Activated naive CD4-positive, alpha-beta T cell treated with anti-CD3 and anti-CD28 coated beads, Interleukin-2, amount 50 U/mL, for 72 hours (primary cell): ENCODE measurements at places on chromosomes 12 and 14.
A peak's percentile ranks its signal among the peaks of the same experiment; 100 is the strongest.

- DNase-seq = no peak
Observed at GRCh38 chr12:3263939-3264922, 187.1 kb downstream of the TSPAN9 start.

DNA sequence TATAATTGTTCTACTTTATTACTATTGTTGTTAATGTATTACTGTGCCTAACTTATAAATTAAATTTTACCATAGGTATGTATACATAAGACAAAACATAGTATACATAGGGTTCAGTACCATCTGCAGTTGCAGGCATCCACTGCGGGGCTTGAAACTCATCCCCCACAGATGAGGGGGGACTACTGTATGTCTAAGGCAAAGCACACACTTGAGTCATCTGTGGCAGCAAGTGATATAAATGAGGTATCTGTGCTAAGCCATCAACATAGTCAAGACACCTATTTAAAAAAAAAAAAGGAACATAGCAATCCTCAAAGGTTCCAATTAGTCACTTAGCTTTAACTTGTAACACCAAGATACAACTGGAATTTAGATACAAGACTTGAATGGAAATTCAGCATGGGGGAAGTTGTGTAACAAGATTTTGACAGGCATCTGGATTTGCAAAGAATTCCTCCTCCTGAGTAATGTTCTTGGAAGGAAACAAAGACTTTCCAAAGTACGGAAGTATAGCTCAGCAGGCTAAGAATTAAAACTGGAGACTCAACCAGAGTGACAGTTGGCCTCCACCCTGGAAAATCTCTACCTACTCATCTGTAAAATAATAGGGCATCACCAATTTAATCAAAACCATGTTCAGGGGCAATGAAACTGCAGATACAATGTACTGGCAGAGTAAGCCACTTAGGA, 14.9 kb downstream of the DCAF5 start:
- no peak for DNase-seq

GRCh38 chr12:28893365-28893764, 255.7 kb upstream of the FAR2 start:
- no peak for DNase-seq

DNA sequence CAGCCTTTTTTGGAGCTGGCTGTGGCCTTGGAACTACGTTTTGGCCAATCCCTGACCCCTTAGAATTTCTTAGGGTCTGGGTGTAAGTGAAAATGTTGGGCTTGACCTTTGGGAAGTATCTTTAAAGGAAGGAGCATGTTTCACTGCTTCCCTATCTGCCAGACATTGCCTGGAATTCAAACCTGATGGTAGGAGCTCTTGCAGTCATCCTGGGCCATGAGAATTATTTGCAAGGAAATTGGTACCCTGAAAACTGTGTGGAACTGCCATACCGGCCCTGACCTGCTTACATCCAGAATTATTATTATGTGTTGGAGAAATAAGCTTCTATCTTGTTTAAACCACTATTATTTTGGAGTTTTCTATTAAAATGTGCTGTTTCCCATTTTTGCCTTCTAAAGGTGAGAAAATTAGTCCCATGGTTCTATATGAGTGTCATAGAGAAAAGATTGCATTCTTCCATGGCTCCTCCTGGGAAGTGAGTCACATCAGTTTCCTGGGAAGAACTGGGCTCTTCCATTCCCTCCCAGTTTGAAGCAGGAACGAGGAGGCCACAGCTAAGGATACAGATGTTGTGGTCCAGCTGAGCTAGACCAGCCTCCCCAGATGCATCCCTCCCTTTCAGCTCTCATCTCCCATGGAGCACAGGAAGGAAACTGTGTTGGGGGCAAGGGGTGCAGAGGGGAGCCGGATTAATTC, 9.5 kb upstream of the PGF start:
- DNase-seq = no peak

DNA sequence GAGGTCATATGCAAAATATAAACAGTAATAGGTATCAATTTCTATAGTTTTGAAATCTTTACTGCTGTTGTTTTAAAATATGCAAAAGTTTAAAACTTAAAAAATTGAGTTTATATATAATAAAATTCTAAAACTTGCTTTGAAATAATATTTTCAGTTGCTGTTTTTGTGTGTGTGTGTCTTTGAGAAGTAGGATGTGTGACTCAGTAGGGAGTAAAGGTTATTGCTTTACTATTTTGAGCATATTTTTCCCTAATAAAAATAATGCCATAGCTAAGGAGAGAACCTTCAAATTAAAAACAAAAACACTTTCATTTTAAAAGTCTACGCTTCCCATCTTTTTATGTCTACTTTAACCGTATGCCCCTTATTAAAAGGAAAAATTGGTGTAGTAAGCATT, 238.1 kb downstream of the FBXL14 start:
- no peak for DNase-seq

GRCh38 chr12:129207084-129207483, 353.8 kb downstream of the GLT1D1 start:
- no peak for DNase-seq

GRCh38 chr12:66688846-66689439, 10.1 kb upstream of the GRIP1 start:
- no peak for DNase-seq

DNA sequence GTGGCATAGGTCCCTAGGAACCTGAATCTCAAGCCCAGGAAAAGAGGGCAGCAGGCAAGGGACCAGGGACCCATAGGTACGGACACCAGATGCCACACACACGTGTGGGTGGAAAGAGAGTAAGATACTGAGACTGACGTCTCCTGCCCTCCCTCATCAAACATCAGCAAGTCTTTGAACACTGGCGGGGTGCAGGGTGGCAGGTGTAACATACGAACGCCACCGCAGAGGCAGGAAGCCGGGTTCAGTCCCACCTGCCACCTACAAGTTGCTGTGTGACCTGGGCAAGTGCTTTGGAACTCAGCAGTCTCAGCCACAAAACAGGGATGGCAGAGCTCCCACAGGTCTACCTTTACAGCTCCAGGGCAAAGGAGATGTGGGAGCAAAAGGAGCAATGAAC, 11.1 kb downstream of the ACTN1 start:
- DNase-seq = no peak

- peak; percentile 31 for DNase-seq
Observed at GRCh38 chr12:132561427-132562156, 48.8 kb downstream of the LRCOL1 start.

DNA sequence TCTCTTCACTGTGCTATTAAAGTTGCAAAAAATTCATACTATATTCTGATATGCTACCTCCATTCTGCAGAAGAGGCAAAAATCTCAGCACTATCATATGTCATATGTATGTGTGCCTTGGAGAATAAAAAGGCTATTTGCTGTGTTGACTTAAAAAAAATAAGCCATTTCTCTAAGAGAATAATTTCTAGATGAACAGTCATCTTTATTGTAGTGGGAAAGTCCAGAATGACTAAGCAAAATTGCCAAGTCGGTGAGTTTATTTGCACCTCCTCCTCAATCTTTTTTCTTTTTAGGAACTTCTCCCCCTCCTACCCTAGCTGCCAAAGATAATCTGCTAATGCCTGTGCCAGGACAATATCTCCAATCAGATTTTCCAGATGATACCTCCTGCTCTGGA, 353.8 kb upstream of the FAR2 start:
- no peak for DNase-seq

DNA sequence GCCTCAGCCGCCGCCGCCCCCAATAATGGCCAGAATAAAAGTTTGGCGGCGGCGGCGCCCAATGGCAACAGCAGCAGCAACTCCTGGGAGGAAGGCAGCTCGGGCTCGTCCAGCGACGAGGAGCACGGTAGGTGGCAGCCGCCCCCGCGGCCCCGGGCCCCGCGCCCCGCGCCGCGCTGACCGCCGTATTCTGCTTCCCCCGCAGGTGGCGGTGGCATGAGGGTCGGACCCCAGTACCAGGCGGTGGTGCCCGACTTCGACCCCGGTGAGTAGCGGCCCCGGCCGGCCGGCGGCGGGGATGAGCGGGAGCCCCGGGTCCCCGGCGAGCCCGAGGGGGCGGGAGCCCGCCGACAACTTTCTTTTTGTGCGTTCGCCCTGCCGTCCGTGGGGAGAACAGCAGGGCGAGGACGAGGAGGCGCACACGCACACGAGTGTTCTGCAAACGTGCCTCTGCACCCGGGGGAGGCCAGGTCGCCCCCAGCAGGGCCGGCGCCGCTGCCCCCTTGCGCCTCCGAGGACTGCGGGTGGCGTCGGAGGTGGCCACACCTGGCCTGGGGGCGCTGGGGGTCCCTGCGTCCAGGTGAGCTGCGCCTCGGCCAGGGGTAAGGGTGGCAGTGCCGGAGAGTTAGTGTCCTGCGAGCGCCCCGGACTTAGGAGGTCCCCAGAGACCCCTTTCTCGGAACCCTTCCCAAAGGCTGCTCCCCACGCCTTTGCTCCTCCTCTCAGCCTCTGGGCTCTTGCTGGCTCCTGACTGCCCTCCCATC, 794 bp downstream of the RCOR1 start:
- peak; percentile 60 for DNase-seq

DNA sequence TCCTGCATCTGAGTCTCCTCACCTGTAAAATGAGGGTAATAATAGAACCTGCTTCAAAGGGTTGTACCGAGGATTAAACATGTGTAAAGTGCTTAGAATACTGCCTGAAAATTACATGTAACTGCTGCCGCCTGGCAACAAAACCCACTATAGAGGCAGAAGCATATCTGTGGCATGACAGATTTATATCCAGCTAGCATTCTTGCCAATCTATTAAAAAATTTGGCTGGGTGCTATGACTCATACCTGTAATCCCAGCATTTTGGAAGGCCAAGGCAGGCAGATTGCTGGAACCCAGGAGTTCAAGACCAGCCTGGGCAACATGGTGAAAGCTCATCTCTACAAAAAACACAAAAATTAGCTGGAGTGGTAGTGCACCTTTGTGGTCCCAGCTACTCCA, 16.4 kb upstream of the KSR2 start:
- DNase-seq = no peak

DNA sequence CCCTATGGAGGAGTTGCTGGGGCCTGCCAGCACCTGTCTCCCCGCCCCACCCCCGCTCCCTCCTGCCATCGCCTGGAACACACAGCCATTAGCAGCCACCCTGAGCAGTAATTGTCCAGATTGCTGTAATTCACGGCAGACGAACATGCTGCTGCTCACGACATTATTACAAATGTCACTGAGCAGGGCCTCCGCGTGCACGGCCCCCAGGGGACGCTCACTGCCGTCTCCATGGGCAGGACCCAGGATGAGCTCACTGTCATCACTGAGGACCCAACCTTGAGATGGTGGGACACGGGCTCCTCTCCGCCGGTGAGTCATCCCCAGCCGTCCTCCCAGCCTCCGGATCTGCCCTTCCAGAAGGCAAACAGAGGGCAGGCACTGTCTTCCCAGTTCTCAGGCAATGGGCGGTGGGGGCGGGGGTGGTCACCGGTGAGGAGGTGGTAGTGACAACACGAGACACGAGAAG, 100.4 kb downstream of the RFLNA start:
- no peak for DNase-seq

GRCh38 chr12:130614530-130614905, 101.6 kb downstream of the RIMBP2 start:
- DNase-seq = no peak

GRCh38 chr14:39175445-39176262, 600 bp downstream of the PNN start:
- DNase-seq = peak; percentile 52

GRCh38 chr12:58026426-58026825, 85.1 kb downstream of the ATP23 start:
- DNase-seq = no peak

- no peak for DNase-seq
Observed at GRCh38 chr12:110165540-110166159, 41.5 kb downstream of the IFT81 start.

GRCh38 chr12:89663577-89664357, 44.9 kb downstream of the ATP2B1 start:
- no peak for DNase-seq

DNA sequence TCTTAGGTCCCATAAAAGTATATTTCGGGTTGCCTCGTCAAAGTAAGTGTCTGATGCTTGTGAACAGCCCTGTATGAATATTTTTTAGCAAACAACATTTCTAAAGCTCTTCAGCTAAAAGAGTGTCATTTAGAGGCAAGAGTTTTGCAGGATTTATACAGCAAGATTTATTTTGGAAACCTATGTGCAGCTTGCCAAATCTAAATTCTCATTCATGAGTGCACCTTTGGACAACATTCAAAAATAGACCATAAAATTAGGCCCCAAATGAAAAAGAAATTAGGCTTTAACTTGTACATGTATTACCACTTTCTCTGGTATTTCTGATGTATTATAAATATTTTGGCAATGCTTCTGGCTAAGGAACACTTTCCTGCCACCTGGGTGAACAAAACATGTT, 224.4 kb upstream of the PDZRN4 start:
- no peak for DNase-seq

- no peak for DNase-seq
Observed at GRCh38 chr12:28294300-28294699, 104.0 kb downstream of the CCDC91 start.

- no peak for DNase-seq
Observed at GRCh38 chr12:26331960-26332359, 136.6 kb downstream of the SSPN start.

- no peak for DNase-seq
Observed at GRCh38 chr12:120692524-120693033, 5.6 kb downstream of the MLEC start.

- peak; percentile 90 for DNase-seq
Observed at GRCh38 chr12:57001448-57001906, 4.9 kb downstream of the ZBTB39 start.

GRCh38 chr12:10268037-10268436, 39.6 kb upstream of the KLRD1 start:
- no peak for DNase-seq

GRCh38 chr12:51914034-51914923, 7.0 kb downstream of the ACVRL1 start:
- no peak for DNase-seq

DNA sequence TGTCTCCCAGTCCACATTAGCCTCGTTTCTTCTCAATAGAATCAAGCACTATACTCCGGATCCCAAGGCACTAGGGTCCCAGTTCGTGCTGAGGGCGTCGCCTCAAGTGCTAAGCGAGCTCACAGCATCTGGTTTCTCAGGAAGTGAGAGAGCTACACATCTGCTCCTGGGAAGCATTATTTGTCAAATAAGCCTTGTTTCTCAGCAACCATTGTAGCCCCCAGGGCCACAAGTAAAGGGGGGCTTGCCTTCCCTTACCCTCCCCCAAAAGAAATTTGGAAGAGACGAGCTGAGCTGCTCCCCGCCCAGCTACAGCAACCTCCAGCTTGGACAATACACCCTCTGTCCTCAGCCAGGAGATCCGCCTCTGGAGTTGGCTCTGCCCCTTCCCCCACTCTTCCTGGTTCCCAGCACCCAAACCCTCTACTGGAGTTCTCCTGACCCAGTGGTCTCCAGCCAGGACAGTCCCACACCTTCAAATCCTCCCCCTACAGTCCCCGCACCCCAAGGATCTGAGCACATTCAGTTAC, 5.7 kb upstream of the TNS2 start:
- no peak for DNase-seq

GRCh38 chr12:48005750-48006021, 1.4 kb upstream of the COL2A1 start:
- no peak for DNase-seq
